Left ventricle myocardium superior (tissue), 1 donor: ENCODE measurements at places on chromosomes 6 and 20. TPM values are rescaled to one million over a fixed set of nuclear protein-coding genes. Genes with fewer than 3 reads are reported as not detected.

DNA sequence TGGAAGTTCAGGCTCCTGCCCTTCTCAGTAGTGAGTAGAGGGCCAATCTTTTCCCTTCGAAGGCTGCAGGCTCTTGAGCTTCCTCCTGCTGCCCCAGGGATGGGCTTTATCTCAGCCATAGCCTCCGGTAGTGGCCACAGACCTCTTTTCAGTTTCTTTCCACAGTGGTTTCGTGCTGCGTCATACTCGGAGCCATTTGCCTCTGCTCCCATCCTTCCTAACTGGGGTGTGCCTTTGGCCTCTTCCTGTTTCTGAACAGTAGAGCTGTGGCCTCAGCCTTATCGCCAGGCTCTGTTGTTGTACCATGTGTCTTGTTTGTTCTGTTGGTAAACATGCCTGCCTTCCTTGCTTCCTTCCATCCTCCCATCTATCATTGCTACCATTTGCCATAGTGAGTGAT, 54.1 kb downstream of the TULP4 start:
- DNase-seq = no peak

- no peak for DNase-seq
Measured at GRCh38 chr20:63268671-63269439, 3.8 kb upstream of the ARFGAP1 start.

DNA sequence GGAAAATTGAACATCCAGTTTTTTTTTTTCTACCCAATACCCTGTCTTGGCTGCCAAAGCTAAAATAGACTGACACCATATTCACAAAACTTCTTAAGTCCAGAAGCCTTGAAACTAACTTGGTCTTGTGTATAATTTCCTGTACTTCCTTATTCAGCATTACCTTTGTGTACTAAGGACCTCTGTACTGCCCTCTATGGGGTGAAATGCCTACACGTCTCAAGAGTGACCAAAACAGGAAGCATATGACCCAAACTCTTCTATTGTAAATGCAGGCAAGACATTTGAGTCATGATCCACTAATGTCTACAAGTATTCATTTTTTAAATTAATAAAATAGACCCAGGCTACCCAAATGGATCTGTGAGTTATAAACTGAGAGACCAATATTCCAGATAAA, 50.4 kb downstream of the HMGCLL1 start:
- no peak for DNase-seq

DNA sequence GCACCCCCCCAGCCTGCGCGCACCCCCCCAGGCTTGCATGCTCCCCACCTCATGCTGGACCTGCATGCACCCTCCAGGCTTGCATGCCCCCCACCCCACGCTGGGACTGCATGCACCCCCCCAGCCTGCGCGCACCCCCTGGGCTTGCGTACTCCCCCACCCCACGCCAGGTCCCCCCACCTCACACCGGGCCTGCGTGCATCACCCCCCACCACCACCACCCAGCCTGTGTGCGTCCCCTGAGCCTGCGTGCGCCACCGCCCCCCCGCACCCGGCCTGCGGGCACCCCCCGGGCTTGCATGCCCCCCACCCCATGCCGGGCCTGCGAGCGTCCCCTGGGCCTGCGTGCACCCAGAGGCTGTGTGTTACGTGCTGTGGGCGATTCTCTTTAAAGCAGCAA, 61.0 kb upstream of the SLCO4A1 start:
- DNase-seq = peak; percentile 15

GRCh38 chr20:48129345-48129942, 344.2 kb upstream of the SULF2 start:
- no peak for DNase-seq

DNA sequence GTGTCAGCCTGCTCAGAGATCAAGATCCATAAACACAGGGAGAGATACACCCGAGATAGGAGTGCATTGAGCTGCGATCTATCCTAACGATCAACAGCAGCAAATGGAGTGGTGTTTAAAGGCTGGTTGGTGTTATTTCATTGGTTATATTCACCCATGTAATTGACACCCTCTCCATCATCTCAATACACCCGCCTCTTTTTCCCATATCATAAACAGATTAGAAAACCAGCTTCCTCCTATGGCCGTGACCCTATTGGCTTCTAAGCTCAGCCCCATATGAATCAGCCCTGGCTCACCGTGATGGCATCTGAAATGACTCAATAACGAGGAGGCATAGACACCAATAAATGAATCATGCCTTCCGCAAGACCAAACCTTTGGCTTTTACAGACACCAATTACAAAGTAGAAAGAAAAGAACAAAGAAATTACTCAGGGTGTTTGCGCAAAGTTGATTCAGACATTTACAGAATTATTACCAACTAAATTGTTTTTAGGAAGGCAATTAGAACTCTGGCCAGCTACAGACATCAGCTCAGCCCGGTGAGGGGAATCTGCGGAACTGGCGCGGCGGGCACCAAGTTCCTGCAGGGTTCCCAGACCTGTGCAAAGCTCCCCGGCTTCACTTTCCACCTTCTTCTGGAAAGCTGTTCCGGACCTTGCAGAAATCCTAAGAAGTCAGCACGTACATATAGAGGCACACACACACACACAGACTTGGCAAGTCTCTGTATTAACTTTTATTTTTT, 11.5 kb downstream of the PMEPA1 start:
- DNase-seq = no peak

- no peak for DNase-seq
Measured at GRCh38 chr6:79146421-79146820, 68.4 kb upstream of the PHIP start.

GRCh38 chr6:169285165-169285564, 31.5 kb upstream of the THBS2 start:
- DNase-seq = no peak

DNA sequence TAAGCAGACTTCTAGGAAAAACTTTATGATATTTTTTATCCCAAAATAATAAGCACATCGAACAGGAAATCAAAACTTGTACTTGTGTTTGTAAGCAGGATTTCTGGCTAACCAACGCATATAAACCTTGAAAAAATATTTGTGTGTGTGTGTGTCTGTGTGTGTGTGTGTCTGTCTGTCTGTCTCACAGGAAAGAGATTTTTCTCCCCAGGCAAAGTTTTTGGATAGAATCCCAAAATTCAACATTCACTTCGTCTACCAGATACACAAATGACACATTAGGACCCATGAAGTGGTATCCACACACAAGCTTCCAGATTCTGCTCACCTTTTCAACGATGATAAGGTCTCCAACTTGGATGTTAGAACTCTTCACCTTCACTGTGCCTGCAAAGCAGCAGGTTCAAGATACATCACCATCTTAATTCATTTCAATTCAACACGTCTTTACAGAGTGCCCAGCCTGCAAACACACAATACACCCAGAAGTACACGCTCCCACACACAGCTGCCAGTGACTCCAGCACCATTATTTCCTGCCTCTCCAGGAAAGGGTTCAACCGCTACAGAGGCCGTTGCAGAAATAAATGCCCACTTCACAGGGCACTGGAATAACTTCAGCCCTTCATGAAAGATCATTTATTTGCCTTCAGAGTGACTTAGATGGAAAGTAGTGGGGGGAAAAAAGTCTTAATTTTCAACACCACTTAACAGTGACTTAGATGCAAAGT, 70.9 kb downstream of the ATP9A start:
- no peak for DNase-seq

- no peak for DNase-seq
Measured at GRCh38 chr6:170027647-170028043, 263.2 kb downstream of the DLL1 start.

DNA sequence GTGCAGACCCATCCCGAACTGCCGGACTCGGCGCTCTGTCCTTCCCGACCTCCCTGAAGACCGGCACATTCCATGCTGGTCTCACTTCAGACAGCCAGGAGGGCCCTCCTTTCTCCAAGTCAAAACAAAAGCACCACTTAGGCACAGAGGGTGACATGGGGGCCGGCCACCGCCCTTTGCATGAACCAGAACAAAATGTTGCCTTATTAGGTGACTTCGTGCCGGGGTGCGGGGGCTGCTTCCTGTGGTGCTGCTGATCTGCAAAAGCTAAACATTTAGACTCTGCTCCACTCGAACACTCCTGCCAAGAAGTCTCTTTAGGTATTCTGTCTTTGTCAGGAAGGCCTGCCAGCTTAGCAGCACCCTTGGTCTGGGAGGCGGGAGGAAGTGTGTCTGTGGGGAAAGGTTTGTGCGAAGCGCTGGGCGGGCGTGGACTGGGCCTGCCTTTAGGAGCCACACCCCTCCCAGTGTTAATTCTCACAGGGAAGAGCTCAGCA, 133.8 kb downstream of the SMOC2 start:
- peak; percentile 55 for DNase-seq

- DNase-seq = no peak
Measured at GRCh38 chr6:55875400-55875799, at the start of gene BMP5. BMP5 (minus strand) TSS chr6:55875590; CDS start chr6:55874865, 725 bp downstream.

GRCh38 chr6:66184091-66184490, 477.1 kb upstream of the EYS start:
- DNase-seq = no peak

GRCh38 chr20:53926428-53927028, 143.9 kb downstream of the BCAS1 start:
- DNase-seq = no peak

- DNase-seq = no peak
Measured at GRCh38 chr6:2507521-2508037, 243.1 kb downstream of the MYLK4 start.

DNA sequence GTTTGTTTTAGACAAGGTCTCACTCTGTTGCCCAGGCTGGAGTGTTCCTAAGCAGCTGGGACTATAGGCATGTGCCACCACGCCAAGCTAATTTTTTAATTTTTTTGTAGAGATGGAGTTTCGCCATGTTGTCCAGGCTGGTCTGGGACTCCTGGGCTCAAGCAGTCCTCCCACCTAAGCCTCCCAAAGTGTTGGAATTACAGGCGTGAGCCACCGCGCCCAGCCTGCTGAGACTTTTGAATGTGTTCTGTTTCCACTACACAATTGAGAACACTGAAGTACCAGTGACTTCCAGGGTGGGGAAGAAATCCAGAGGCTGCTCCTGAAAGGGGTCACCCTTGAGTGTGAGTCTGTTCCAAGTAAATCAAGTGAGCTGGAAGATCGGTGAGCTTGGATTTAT, 81.3 kb upstream of the ARMC2 start:
- no peak for DNase-seq

GRCh38 chr20:5657190-5657875, 92.9 kb upstream of the SHLD1 start:
- no peak for DNase-seq

The MCHR2 gene
- total RNA-seq = not detected

The PRND gene
- not detected for total RNA-seq

The SPATS1 gene
- total RNA-seq = not detected

The HLA-DQB2 gene
- 3.3 TPM for total RNA-seq

The STK38 gene
- total RNA-seq = 19.4 TPM

The HLA-DOA gene
- total RNA-seq = 1.8 TPM

The SMLR1 gene
- not detected for total RNA-seq

The FNDC1 gene
- total RNA-seq = 1.9 TPM

The GSTA2 gene
- total RNA-seq = not detected

The ULBP2 gene
- 0.84 TPM for total RNA-seq

The C6orf132 gene
- 2.2 TPM for total RNA-seq
